ENCODE measurements at places on chromosomes 11 and 22. TPM values are rescaled to one million over a fixed set of nuclear protein-coding genes. Genes with fewer than 3 reads are reported as not detected.
A peak's percentile ranks its signal among the peaks of the same experiment; 100 is the strongest.

The APOL3 gene
- polyA plus RNA-seq: 4.2 TPM

The IL17REL gene
- not detected for polyA plus RNA-seq

The LRRC10B gene
- polyA plus RNA-seq: 5.1 TPM

GRCh38 chr11:40186437-40187263, 1272.8 kb downstream of the LRRC4C start:
- DNase-seq: peak; percentile 94

DNA sequence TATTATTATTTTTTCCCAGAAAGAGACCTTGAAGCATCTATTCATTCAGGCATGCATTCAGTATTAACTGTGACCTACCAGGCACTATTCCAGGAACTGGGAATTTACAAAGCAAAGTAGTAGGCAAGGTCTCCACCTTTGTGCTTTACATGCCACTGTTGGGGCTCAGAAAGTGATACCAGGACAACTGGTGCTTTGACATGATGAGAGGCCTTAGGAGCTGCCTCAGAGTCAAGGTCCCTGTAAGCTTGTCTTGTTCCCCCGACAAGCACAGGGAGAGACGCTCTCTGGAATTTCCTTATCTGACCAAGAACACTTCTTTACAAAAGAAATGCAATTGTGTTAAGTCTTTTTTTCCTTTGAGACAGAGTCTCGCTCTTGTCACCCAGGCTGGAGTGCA, 2.3 kb upstream of the HMOX1 start:
- DNase-seq: no peak

DNA sequence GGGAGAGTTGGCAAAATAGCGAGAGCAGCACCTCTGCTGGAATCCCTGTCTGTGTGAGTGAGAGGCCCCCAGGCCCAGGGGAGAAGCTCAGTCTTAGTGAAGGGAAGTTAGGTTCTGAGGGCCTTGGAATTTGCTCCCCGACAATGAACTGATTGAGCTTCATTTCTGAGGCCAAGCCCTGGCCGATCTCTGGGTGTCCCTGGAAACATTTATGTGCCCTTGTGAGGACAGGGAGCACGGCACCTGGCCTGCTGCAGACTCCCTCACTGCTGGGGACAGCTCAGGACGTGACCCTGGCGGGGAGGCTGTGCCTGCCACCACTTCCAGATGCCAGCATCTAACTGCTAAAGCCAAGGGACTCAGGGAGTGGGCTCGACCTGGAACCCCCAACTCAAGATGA, 52.0 kb downstream of the ARHGAP8 start:
- no peak for DNase-seq

GRCh38 chr22:17087498-17088131, 2.8 kb downstream of the IL17RA start:
- DNase-seq: no peak

DNA sequence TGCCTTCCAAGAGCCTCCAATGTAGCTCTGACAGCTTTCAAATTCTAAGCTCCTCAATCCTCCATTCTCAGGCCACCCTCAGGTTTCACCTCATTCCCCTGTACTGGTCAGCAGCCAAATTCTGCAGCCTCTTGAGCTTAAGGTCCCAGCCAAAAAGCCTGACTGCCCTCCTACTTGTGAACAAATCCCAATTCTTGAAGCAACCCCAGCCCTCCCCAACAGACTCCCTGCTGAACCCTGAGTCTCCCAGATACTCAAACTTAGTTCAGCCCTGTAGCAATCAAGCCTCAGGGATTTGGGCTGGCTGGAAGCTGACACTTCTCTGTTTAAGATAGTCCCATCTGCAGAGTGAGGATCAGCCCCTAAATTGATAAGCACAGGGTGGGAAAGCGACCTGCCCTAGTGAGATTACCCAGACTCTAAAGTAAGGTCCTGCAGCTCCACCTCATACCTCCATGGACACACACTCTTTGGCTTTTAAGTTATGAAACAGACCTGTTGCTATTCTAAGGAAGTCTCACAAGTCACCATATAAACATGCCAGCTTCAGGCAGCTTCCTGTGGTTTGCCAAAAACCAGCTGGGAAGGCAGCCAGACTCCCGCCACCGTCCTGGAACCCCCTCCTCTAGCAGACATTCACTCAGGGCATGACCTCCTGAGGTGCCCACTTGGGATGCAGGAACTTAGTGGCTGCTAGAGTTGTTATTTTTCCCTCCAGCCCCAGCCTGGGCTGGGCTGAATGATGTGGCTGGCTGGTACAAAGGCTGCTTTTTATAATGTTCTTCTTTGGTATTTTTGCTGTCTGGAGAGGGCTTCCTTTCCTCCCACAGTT, 82.5 kb upstream of the PICALM start:
- peak; percentile 11 for DNase-seq

GRCh38 chr11:7332451-7332850, 80.7 kb downstream of the SYT9 start:
- no peak for DNase-seq

DNA sequence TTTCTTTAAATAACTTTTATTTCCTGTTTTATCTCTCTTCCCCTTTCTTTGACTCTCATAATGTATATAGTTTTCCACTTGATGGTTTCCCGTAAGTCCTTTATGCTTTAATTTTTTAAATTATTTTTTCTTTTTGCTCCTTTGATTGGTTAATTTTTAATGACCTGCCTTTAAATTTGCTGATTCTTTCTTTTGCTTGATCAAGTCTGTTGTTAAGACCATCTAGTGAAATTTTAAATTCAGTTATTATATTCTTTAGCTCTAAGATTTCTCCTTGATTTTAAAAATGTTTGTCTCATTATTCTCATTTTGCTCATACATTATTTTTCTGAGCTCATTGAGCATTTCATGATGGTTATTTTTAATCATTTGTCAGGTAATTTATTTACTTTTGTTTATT, 718.6 kb downstream of the METTL15 start:
- DNase-seq: no peak

DNA sequence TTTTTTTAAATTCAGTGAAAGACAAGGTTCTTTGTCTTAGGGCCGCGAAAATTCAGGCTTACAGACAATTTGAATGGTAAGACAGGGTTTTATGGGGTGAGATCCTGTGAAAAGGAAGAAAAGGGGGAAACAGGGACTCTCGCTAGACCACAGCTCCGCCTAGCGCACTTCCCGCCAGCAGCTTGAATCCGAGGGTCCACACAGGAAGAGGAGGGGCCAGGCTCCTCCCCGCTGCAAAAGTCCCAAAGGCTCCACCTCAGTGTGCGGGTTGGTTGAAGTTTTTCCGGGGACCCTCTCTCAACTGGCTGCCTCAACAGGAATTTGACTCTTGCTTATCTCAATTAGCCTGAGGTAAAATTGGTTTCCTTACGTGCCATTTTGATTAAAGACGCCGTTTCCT, 950.9 kb upstream of the CNTN5 start:
- DNase-seq: no peak

Data from brain (organoid and tissue), 16 donors.